Stimulated activated CD4-positive, alpha-beta T cell treated with anti-CD3 and anti-CD28 coated beads, Interleukin-1b, Interleukin-23, amount 100 ng/mL, for 4 hours (primary cell): ENCODE measurements at places on chromosomes 13 and 19.

GRCh38 chr19:29812080-29812880 is 489 bp downstream of the CCNE1 start:
- DNase-seq, result no peak

DNA sequence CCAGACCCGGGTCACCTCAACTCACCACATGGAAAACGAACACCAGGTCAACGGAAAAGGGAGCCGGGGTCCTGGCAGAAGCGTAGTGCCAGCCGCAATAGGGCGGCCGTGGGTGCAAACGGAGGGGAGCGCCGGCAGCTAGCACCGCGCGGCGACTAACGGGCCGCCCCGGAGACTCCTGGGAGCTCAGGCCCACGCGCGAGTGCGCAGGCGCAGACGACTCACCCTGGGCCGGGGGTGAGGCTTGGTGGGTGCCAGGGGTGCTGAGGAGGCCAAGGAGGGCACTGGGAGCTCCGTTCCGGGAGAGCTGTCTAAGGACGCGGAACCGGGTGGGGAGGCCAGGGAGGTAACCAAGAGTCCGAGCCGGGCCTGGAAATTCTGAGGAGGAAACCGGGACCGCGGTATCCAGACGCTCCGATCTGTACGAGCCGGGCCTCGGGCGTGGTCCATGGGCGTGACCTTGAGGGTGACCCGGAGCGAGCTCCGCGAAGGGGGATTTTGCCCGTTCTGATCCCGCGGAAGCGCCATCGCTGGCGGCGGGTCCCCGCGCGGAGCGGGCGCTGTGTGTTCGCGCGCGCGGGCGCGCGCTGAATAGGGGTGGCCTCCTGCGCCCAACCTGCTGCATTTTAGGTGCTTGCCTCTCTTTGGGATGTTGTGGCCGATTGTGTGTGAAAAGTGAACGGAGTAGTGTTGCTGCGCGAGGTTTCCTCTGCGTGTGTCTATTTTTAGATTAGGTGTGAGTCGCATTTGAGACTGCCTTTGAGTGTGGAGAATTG is at the start of gene ZNF382:
ZNF382 (plus strand) TSS at position 213 of the 776 bp plus-strand sequence. CDS start 4,602 bp downstream, outside the sequence.
- peak; percentile 93 for DNase-seq

- no peak for DNase-seq
These were observed 10.4 kb upstream of the GNG8 start for GRCh38 chr19:46646402-46646801.

DNA sequence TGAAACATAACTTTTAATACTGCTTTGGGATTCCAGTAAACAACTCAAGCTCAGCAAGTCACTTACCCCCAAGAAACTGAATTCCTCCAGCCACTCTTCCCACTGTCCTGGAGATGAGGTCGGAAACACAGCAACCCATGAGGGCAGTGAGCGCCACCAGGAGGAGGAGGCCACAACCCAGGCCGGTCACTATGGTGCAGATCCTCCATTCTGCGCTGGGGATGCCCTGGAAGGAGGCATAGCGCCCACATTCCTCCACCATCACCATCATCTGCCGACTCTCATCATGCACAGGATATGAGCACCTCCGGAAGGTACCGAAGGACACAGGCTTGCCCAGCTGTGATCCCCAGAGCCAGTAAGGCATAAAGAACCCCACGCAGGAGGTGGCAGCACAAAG is 2.2 kb downstream of the LHFPL6 start:
- no peak for DNase-seq

- no peak for DNase-seq
These were observed 315.6 kb downstream of the DLEU7 start for GRCh38 chr13:50527612-50528509.
